ENCODE measurements at places on chromosomes 7 and 10. TPM values are rescaled to one million over a fixed set of nuclear protein-coding genes. Genes with fewer than 3 reads are reported as not detected.

DNA sequence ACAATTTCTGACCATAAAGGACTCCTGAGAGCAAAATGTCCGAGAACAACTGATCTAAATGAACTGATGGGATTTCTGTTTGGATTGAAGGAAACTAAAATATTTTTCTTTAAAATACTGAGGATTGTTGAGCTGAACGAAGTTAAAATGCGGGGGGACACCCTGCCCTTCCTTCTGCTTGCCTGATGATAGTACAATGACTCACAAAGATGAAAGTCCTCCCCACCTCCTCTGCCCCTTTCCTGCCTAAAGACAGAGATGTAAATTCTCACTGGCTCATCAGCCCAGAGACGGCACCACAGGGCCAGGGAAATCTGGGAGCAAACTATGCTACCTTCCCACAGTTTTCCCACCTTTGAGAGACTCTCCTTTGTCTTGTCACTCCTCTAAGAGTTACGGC lies 180.6 kb downstream of the PHTF2 start:
- DNase-seq = no peak
- no peaks in the 10 kb centered on the region for H3K36me3 ChIP-seq
- peaks cover 6% of the 10 kb centered on the region for H3K4me1 ChIP-seq

- H3K36me3 ChIP-seq = no peaks in the 10 kb centered on the region
- no peak for DNase-seq
- H3K27me3 ChIP-seq = peaks cover 8% of the 10 kb centered on the region
- no peak overlapping the region for H3K27ac ChIP-seq
These were observed 45.6 kb downstream of the ALOX5 start for GRCh38 chr10:45419676-45420025.

- no peak overlapping the region for H3K27ac ChIP-seq
- no peak overlapping the region for H3K4me3 ChIP-seq
- DNase-seq = no peak
- no peaks in the 10 kb centered on the region for H3K27me3 ChIP-seq
These were observed 8.1 kb downstream of the SHOC2 start for GRCh38 chr10:110927461-110927860.

DNA sequence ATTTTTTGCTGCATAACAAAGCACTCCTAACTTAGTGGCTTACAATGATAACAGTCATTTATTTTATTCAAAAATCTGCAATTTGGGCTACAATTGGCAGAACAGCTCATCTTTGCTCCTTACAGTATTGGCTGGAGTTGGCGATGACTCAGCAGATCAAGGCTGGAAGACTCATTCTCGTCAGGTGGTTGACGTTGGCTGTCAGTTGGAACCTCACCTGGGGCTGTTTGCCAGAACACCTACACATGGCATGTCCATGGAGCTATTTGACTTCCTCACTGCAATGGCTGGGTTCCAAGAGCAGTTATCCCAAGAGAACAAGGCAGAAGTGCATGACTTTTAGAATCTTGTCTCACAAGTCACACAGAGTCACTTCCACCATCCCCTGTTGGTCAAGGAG lies 75.1 kb downstream of the NOD1 start:
- H3K4me1 ChIP-seq = no peaks in the 10 kb centered on the region
- no peak overlapping the region for H3K27ac ChIP-seq
- H3K4me3 ChIP-seq = no peak overlapping the region
- no peaks in the 10 kb centered on the region for H3K27me3 ChIP-seq
- no peak for DNase-seq

- no peak overlapping the region for H3K4me3 ChIP-seq
- no peaks in the 10 kb centered on the region for H3K27me3 ChIP-seq
- no peaks in the 10 kb centered on the region for H3K36me3 ChIP-seq
- no peak overlapping the region for H3K27ac ChIP-seq
- no peak for DNase-seq
These were observed 1033.8 kb upstream of the AUTS2 start for GRCh38 chr7:68564306-68565135.

GRCh38 chr7:128459394-128459878 lies 3.8 kb downstream of the HILPDA start:
- H3K4me3 ChIP-seq = peak overlapping the region; percentile 80
- no peaks in the 10 kb centered on the region for H3K27me3 ChIP-seq
- H3K4me1 ChIP-seq = peaks cover 15% of the 10 kb centered on the region
- peak; percentile 81 for DNase-seq
- peaks cover 3% of the 10 kb centered on the region for H3K36me3 ChIP-seq

DNA sequence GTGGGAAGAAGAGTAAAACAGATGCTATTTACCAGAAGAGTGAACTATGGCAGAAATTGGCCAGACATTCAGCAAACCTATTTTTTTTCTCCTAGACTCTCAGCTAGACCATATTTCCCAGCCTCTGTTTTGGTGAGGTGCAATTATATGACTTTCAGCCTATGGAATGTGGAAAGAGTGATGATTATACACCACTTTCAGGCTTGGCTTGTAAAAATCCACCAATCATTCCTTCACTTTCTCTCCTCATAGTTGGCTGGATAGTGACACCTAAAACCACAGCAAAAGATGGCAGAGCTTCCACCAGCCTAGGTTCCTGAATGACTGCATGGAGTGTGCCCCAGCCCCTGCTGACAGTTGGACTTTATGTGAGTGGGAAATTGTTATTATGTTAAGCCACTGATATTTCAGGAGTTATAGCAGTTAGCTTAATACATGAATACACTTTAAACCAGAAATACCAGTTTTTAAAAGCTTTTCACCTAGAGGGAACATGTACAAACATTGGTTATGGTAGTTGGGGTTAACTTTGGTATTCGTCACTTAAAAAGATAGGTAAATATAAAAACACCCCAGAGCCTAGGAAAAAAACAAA lies 19.1 kb upstream of the TNKS2 start:
- no peak overlapping the region for H3K27ac ChIP-seq
- H3K4me3 ChIP-seq = no peak overlapping the region
- H3K4me1 ChIP-seq = peaks cover 15% of the 10 kb centered on the region
- no peaks in the 10 kb centered on the region for H3K27me3 ChIP-seq
- no peaks in the 10 kb centered on the region for H3K36me3 ChIP-seq

GRCh38 chr7:35605760-35606159 lies 89.2 kb downstream of the HERPUD2 start:
- H3K4me1 ChIP-seq = no peaks in the 10 kb centered on the region
- H3K36me3 ChIP-seq = no peaks in the 10 kb centered on the region
- no peaks in the 10 kb centered on the region for H3K27me3 ChIP-seq
- no peak overlapping the region for H3K27ac ChIP-seq

DNA sequence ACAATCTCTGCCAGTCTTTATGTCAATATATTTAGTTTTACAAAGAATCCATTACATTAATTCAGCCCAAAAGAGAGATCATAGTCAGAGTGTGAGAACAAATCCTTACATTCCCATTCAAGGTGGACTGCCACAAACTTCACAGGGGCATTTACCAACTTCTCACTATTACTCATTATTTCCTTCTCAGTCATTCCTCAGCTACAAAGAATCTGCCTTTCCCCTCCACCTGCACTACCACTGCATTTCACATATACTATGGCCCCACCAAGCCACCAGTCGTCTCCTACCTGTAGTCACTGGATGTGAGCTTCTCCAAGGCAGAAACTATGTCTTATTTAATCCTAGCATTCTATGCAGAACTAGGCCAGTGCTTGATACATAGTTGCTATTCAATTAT lies 94.3 kb downstream of the USP6NL start:
- H3K4me3 ChIP-seq = no peak overlapping the region
- H3K36me3 ChIP-seq = no peaks in the 10 kb centered on the region
- DNase-seq = no peak
- no peaks in the 10 kb centered on the region for H3K4me1 ChIP-seq
- no peaks in the 10 kb centered on the region for H3K27me3 ChIP-seq
- no peak overlapping the region for H3K27ac ChIP-seq

DNA sequence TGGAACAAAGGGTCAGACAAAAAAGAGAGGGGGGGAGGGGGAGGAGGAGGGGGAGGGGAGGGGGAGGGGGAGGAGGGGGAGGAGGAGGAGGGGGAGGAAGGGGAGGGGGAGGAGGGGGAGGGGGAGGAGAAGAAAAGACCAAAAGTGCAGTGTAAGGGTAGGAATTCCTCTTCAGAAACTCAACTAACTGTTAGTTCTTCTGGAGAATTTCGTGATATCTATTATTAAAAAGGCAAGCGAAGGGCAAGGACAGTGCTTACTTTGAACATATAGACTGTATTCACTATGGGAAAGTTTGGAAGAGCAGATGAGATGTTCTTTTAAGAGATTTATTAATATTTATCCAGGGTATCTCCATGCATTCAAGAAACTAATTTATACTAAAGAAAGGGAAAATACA lies 258.1 kb downstream of the CACNA2D1 start:
- no peak overlapping the region for H3K27ac ChIP-seq
- H3K4me3 ChIP-seq = no peak overlapping the region
- no peaks in the 10 kb centered on the region for H3K36me3 ChIP-seq
- H3K4me1 ChIP-seq = no peaks in the 10 kb centered on the region

GRCh38 chr10:131127610-131128009 lies 183.9 kb downstream of the TCERG1L start:
- H3K27me3 ChIP-seq = no peaks in the 10 kb centered on the region
- H3K36me3 ChIP-seq = no peaks in the 10 kb centered on the region
- no peak overlapping the region for H3K27ac ChIP-seq
- H3K4me3 ChIP-seq = no peak overlapping the region
- H3K4me1 ChIP-seq = peaks cover 15% of the 10 kb centered on the region
- no peak for DNase-seq

DNA sequence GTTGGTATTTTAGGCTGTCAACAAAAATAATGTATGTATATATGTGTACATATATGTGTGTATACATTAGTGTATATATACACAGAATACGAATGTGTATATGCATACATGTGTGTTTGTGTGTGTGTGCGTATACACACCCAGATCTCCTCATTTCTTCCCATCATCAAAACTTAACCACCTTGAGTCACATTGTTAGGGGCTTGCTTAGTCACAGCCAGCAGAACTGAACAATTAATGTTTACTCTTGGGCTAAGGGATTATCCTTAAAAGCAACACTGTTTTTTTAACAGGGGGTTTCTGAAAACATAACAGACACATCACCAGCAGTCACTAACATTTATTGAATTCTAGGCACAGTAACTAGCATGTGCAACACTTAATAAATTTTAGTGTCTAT lies 83.0 kb upstream of the ASAH2 start:
- no peak overlapping the region for H3K27ac ChIP-seq
- H3K4me3 ChIP-seq = no peak overlapping the region
- no peaks in the 10 kb centered on the region for H3K4me1 ChIP-seq
- H3K27me3 ChIP-seq = no peaks in the 10 kb centered on the region
- no peaks in the 10 kb centered on the region for H3K36me3 ChIP-seq

Gene CHST3
- total RNA-seq = 9.1 TPM

Gene GOLGA7B
- 0.09 TPM for total RNA-seq

Gene GDF10
- total RNA-seq = 0.28 TPM

Gene SPOCK2
- total RNA-seq = 3.2 TPM

Gene NPY
- total RNA-seq = not detected

Gene FANK1
- total RNA-seq = 12.5 TPM
